ENCODE measurements at places on chromosomes 12 and 14.

DNA sequence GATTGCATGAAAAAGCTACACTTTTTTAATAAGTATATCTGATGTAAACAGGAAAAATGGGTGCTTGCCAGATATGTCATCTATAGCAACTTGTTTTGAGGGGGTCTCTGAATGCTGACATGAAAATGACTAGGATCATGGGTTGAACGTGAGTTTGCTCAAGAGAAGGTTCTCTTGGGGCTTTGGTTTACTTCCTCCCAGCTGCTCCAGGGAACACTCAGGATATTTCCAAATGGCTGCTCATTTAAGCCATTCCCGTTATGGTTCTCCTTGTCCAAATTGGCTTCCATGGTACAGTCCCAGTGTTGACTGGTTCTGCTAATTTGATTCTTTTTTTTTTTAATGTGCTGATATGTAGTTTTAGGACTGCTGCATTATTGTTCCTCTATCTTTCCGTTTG lies 118.3 kb downstream of the ETV6 start:
- no peak for DNase-seq

- no peak for DNase-seq
These were observed 12.6 kb downstream of the ACTR6 start for GRCh38 chr12:100213016-100213891.

- no peak for DNase-seq
These were observed 48.8 kb upstream of the PAPLN start for GRCh38 chr14:73188501-73188911.

- no peak for DNase-seq
These were observed 10.3 kb downstream of the MTERF2 start for GRCh38 chr12:106976668-106977067.

GRCh38 chr14:100187247-100187833 lies 27.9 kb upstream of the DEGS2 start:
- no peak for DNase-seq

- no peak for DNase-seq
These were observed 187.0 kb downstream of the EPS8 start for GRCh38 chr12:15602051-15602672.

DNA sequence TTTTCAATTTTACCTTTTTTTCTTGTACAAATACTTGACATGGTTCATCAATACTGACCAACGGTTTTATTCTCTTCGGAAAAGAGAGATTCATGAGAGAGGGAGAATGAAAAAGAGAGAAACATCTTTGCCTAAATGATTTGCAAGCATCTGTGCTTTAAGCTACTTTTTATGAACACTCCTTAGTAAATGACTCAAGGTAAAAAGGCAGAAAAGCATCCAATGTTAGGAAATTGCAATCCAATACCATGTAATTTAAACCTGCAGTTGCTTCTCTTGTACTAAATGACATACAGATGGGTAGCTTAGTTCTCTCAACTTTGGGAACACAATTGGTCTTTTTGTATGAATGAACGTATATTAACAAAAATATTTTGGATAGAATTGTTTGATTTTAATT lies 46.1 kb downstream of the MSRB3 start:
- DNase-seq: no peak

- DNase-seq: no peak
These were observed 552.2 kb upstream of the LMO3 start for GRCh38 chr12:17158201-17158600.
